ENCODE measurements at places on chromosomes 6 and 20.

DNA sequence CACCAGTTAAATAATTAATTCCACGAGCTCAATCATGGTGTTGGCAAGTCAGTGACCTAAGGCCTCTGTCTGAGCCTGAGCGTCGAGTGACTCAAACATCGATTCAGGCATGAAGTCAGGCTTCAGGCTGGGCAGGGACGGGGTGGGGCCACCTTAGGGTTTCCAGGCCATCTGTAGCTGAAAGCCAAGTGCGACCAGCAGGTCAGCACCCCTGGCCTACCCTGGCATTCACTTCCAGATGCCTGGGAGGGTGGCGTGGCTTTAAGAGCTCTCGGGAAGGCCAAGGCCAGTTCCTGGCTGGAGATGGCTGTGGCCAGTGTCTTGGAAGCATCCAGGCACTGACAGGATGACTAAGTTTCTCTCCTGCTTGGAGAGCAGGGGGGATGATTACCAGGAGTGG is 113.4 kb downstream of the DACT2 start:
- DNase-seq, result no peak

GRCh38 chr20:48769069-48769983 is 58.5 kb downstream of the PREX1 start:
- DNase-seq, result no peak

GRCh38 chr6:137957471-137957870 is 90.4 kb downstream of the TNFAIP3 start:
- DNase-seq, result no peak

- no peak for DNase-seq
Measured at GRCh38 chr6:21164768-21165326, 428.7 kb upstream of the SOX4 start.

GRCh38 chr6:53888931-53889330 is 94.1 kb downstream of the LRRC1 start:
- no peak for DNase-seq

DNA sequence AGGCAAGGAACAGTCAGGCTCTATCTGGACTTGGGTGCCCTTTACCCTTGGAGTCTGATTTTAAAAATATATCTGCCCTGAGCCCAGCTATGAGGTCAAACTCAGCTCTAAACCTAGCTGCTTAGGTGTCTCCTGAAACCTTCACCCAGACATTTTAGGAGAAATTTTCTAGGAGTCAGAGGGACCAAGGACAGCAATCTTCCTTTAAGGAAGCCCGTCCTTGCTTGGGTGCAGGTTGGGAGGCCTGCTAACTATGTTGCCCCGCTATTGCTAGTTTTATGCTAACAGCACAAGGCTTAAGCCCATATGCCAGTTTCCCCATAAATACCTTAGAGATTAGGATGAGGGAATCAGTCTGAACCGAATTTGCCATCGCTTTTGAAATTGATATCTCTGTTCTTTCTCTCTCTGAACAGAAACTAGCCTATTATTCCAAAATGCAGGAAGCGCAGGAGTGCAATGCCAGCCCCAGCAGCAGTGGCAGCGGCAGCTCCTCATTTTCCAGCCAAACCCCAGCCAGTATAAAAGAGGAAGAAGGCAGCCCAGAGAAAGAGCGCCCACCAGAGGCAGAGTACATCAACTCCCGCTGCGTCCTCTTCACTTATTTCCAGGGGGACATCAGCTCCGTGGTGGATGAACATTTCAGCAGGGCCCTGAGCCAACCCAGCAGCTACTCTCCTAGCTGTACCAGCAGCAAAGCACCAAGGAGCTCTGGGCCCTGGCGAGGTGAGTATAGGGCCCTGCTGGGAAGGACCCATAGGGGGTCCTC is 2.6 kb downstream of the VGLL2 start:
- DNase-seq, result no peak

DNA sequence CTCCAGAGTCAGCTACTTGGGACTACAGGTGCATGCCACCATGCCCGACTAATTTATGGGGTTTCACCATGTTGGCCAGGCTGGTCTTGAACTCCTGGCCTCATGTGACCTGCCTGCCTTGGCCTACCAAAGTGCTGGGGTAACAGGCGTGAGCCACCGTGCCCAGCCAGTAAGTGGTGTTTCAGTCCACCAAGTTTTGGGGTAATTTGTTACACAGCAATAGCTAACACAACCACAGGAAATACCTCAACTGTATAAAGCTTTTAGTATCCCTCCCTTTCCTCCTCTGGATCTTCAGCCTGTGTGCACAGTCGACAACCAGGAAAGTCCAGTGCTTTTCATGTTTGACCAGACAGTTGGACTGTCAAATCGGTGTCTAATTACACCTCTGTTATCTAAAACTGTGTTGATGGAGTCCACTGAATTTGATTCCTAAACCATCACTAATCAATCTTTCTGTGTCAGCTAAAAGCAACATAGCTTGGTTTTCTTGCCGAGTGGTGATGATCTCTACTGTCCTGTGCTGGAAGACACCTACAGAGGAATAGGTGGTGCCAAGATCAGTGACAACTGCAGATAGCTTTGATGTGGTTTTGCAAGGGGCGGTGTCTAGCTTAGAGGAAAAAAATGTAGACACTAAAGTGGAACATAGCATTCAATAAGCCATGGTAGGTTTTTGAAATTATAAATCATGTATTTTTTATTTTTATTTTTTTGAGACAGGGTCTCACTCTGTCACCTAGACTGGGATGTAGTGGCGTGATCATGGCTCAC is 22.2 kb upstream of the ZBTB2 start:
- no peak for DNase-seq

GRCh38 chr20:54339093-54339492 is 131.2 kb downstream of the PFDN4 start:
- DNase-seq, result no peak

DNA sequence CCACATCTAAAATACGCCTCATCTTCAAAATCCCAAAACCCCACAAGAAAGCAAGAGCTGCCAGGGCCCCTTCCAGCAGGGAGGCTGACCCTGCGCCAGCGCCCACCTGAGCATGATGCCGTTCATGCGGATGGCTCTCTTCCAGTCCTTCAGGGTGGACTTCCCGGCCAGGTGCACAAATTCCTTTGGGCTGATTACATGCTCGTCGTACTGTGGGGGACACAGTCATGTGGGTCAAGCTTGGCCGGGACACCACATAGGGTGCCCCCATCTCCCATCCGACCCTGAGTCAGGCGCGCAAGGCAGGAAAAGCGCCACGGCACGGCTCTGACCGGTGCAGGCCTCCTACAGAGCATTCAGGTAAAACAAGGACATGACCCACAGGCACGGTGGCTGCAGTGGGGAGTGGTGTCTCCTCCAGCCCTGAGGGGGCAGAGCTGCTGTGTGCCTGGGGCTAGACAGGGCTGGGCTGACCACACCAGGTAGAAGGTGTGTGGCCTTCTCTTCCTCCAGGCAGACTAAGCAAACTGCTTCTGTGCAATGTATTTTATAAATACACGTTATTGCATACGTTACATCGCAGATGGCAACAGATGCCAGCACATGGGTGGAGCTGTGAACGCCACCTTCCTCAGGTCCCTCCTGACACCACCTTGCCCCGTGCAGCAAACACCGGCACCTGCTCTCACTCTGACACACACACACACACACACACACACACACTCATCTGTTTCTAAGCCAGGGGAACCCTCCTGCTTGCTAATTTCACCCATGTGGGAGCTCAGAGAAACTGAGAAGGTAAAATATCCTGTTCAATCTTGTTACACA is 23.8 kb upstream of the HELZ2 start:
- DNase-seq, result no peak

GRCh38 chr6:130453230-130453629 is 87.4 kb downstream of the TMEM200A start:
- no peak for DNase-seq

DNA sequence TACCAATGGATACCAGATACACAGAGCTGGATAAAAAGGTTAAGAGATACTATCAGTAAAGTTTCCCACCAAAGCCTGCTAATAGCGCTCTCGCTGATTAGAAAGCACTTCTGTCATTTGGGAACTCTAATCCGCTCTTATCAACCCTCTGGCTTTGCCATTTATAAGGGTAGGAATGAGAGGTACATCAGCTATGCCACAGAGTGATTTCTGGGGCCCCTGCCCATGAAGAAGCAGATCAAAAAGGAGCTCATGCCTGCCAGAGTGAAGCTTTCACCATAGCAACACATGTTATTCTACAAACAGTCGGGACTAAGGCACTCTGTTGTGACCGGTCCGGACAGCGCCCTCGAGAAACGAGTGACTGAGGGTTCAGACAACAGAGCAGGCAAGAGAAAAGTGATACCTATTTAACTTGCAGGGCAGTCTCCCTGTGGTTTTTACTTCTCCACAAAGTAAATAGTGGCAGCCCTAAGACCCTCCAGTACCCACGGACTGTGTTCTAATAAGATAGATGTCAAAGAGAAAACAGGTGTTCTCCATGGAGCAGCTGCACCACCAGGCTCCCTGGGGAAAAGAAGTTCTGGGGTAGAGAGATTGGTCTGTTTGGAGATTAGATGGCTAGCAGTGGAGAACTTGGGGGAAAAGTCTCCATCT is 5.6 kb downstream of the TRAM2 start:
- DNase-seq, result no peak

DNA sequence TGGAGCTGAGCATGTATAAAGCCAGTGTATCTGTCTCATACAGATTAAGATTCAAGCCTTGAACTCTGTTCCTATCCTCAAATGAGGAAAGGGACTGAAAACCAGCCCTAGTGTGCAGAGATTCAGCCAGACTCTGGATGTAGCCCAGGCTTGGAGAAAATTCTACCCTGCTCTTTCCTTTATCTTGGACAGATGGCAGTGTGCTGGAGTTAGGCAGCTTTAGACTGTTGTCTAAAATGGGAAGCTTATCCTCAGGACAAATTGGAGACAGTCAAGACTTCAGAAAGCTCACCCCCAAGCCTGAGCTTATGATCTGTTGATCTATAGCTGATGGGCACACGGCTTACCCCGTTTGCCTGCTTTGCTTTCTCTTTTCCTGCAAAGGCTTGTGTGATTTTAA is 1057.6 kb downstream of the KIF16B start:
- no peak for DNase-seq

DNA sequence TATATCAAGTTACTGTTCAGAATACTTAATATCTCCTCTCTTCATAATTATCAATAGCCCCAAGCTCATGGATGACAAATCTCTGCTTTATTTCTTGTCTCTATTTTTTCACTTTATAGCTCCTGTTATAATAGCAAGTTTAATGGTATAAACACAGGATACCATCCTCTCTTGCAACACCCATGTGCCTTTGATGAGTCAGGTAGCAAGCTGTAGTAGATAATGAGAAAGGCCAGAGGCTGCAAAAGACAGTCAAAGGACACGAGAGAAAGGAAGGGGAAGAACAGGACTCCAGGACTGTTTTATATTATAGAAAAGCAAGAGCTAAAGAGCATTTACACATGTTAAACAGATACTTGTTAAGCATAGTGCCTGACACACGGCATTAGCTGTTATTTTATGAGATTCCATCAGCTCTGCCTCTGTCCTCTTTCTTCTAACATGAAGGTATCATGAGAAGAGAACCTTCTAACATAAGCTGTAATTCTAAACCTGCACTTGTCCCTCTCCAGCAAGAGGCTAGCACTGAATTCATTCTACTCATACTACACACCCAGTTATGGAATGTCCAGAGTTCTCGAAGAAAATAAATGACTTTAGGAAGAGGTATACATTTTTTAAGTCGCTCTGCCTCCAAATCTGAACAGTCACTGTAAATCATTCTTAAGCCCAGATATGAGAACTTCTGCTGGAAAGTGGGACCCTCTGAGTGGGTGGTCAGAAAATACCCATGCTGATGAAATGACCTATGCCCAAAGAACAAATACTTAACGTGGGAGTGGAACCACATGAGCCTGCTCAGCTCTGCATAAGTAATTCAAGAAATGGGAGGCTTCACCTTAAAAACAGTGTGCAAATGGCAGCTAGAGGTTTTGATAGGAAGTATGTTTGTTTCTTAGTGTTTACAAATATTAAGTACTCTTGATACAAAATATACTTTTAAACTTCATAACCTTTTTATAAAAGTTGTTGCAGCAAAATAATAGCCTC is 45.0 kb downstream of the NT5E start:
- DNase-seq, result no peak

GRCh38 chr20:3532089-3532615 is 61.3 kb downstream of the ATRN start:
- no peak for DNase-seq

DNA sequence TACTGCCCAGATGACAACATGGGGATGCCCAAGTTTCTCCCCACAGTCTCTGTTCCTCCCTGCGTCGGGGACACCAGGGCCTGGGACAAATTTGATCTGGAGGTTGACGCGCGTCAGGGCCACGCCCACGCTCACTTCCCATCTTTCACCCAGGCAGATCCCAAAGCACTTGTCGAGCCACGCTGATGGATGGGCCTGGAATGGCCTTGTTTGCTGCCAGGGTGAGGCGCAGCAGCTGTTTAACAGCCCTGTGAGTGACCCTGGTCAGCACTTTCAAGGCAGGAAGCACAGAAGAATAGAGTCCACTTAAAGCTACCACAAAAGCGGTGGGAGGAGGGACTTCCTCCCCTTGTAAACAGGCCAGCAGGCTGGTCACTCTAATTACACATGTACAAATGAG is 324.7 kb upstream of the JARID2 start:
- DNase-seq, result no peak

DNA sequence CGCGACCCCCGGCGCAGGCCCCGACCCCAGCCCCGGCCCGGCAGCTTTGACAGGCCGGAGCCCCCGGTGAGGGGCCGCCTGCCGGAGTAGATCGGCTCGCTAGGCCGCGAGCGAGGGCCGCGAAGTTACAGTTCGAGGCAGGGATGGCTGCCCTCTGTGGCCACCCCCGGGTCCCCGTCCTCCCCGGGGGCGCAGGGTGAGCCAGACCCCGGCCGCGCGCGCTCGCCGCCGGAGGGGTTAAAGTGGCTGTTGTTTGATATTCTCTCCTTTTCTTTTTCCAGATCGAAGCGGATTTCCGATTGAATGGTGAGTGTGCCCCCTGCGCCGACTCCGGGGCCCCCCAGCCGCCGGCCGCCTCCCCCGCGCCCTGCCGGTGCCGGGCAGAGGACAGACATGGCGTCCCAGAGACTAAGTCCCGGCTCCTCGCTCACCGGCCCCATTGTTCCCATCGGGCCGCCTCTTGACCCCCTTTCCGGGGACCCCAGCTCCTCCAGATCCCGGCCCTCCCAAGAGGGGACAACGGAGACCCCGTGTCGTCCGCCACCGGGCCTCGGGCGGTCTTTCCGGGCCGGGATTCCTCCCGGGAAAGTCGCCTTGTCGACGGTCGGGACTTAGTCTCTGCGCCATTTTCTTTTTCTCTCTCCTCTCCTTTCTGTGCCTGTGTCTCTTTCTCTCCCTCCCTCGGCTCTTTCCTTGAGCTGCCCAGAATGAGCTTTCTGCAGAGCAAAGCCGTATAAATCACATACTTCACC is 704 bp downstream of the TOP1 start:
- DNase-seq, result no peak

DNA sequence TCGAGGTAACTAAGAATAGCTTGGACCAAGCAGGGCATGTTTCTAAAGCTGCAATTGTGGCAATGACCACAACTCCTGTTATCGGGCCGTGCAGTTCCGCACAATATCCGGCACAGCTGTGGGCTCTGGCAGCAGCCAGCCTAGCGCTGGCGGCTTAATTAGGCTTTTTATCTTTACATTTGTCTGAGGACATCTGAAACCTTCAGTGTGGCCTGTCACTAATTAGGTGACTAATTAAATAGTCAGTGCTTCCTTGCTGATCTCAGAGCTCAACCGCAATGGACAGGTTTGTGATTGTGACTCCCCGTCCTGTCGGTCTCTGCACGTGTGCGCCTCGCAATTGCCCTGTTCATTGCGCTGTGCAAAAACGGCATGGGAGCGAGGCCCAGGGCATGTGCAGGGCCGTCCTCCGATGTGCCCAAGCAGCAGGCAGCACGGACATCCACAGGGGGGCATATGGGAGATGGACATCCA is 134.8 kb upstream of the INSM1 start:
- no peak for DNase-seq
